ENCODE measurements at places on chromosomes 4 and X.

- no peak for DNase-seq
These were observed 119.1 kb downstream of the SH3RF1 start for GRCh38 chr4:169151671-169152070.

DNA sequence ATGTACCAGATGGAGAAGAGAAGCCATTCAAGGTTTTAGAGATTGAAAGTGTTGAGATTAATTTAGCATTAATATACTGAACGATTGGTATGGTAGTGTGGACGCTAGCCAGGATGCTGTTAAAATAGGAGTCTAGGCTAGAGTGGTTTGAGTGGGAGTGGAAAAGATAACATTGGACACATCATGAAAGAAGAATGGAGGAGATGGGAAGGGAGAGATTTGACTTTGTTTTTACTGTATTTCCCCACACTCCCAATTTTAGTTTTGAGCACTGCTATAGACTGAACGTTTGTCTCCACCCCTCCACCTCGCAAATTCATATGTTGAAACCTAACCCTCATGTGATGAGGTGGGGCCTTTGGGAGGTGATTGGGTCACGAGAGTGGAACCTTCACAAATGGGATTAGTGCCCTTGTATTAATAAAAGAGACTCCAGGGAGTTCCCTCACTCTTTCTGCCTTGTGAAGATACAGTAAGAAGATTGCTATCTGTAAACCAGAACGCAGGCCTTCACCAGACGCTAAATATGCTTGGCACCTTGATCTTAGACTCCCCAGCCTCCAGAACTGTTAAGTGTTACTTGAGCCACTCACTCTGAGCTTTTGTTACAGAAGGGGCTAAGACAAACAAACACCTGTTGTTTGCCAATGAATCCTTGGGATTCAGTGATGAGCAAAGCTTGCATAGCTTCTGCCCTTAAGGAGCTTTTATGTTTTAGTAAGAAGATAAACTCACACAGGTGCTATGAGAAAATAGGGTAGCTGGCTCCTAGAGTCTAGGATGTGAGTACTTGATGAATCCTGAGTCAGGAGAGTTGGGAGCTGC is 25.8 kb downstream of the USP9X start:
- DNase-seq: no peak

GRCh38 chrX:5113128-5113527 is 1115.5 kb downstream of the NLGN4X start:
- DNase-seq: no peak

- DNase-seq: no peak
These were observed 398.4 kb downstream of the PPP3CA start for GRCh38 chr4:100948911-100949310.

DNA sequence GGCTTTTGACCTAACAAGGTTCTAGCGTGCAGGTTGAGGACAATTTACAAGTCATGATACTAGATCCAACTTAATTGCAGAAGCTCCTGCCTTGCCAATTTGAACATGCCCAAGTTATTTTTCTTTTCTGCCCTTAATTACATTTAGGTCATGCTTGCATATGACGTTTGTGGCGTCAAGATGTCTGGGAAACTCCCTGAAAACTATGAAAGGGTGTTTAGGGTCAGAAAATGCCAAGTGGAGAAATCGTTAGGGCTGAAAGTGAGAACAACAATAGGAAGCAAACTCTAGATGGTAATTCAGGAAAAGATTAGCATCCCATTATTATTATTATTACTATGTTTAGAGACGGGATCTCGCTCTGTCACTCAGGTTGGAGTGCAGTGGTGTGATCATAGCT is 38.2 kb upstream of the PLAC8 start:
- DNase-seq: no peak

DNA sequence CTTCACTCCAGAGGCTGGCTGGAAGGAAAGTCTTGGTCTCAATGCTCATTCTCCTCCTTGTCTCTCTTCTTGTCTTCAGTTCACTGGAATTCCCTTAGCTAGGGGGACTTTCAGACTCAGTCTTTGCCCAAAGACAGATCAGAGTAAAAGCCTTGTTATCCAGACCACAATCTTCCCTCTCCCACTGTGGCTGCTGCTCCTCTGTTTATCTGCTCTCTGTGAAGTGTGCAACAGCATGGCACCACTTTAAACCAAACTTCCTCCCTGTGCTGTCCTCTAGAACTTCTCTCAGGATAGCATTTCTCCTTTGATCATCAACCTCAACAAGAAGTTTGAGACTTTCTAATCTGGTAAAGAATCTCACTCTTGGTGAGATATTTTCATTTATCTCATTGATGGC is 530.1 kb upstream of the SLIT2 start:
- DNase-seq: no peak

DNA sequence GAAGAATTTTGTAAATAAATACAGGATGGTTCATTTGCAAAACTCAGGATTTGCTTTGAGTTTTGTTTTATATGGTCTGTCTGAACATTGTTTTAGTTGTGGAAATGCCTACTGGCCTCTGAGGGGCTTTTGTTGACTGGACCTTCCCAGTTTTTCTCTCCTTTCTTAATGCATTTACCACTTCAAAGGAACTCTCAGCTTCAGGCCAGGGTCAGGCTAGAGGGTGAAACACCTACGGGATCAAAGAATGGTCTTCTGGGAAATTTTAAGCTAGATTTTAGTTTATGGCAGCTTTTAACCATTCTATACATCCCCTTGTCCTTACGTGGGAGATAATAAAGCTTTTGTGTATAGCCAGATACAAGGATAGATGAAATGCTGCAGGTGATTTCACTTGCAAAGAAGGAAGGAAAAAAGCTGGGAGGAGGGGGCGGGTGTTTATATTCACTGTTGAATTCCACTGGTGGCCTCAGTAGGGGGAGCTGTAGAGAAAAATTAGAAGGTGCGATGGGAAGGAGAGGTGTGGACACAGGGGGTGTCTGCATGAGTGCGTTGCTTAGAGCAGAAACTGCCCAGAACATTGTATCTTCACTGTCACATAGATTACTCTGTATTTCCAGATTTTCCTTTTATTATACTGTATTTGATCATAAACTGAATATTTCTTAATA is 151.8 kb downstream of the TSPAN5 start:
- DNase-seq: no peak

All from Panc1 (cell line).